Coronary artery (tissue), 2 donors: ENCODE measurements at places on chromosomes 3 and 15.

DNA sequence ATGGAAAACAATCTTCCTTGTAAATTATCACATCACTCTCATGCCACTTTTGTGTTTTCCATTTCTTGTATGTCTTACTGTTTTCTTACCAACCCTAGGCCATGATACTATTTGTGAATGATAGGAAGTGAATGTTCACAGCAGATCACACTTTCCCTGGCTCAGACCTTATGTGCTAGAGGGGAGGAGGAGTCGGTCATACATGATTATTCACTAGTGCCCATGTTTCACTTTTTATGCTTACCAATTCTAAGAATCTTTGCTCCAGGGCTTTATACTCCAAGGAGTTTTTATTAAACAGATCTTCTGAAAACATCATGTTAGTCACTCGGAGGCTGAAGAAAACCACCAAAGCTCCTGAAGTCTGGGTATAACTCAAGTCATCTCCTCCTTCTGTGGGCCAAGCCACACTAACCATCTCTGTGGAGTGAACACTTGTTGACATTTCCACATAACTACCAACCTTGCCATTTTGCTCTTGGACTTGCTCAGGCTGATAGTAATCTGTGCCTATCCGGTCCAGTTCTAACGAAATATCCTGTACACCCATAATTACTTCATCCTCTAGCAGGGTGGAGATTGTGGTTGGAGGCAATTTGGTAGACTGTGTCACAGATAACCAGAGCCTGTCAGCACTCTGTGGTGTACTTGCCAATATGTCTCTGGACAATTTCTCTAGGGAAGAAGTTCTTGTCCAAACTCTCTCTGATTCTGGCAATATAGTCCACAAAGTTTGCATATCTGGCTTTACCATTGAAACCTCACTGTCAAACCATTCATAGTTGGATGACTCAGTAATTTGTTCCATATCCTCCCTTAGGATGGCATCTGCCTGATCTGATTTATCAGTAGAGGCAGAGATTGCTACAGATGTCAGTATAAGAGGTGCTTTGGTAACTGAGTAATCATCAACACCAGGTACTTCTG is 76.8 kb downstream of the IMPG2 start:
- DNase-seq = no peak

DNA sequence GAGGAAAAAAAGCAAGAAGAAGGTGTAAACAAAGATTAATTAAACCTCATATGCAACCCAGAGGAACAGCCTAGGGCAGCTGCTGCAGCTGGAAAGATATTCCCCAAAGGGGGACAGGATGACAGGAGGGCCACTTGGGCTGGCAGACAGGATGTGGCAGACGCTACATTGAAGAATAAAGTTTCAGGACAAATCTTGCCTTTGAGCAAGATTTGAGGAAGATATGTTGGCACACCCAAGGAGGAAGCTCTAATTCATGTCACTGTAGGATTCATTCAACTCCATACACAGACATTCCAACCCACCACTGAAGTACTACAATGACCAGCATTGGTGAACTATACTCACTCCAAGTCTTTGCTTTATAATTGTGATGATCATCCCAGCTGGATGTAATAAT is 504.0 kb downstream of the SHQ1 start:
- no peak for DNase-seq

DNA sequence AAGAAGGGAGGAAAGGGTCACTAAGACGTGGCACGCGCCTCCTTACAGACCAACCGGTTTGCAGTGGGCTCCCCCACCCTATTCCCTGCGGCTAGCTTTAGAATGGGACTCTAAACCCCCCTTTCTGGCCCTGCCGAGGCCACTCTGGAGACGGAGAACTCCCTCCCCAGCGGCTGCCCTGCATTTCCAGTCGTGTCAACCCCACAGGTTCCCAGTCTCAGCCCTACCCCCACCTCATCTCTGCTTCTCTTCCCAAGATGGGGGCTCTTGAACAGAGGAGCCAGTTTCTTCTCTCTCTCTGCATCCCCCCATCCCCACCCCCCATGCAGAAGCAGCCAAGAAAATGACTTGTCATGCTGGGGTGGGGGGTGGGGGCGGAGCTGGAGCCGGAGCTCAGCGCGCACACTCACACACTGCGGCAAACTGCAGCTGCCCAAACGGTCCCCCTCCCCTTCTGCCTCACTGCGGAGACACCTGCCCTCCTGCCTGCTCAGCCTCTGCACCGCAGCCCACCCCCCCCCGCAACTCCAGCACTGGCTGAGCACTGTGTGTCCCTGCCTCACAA is 871 bp downstream of the MAP1A start:
- peak; percentile 77 for DNase-seq

- DNase-seq = peak; percentile 67
Measured at GRCh38 chr3:127105587-127105986, 87.3 kb upstream of the PRR23E start.

DNA sequence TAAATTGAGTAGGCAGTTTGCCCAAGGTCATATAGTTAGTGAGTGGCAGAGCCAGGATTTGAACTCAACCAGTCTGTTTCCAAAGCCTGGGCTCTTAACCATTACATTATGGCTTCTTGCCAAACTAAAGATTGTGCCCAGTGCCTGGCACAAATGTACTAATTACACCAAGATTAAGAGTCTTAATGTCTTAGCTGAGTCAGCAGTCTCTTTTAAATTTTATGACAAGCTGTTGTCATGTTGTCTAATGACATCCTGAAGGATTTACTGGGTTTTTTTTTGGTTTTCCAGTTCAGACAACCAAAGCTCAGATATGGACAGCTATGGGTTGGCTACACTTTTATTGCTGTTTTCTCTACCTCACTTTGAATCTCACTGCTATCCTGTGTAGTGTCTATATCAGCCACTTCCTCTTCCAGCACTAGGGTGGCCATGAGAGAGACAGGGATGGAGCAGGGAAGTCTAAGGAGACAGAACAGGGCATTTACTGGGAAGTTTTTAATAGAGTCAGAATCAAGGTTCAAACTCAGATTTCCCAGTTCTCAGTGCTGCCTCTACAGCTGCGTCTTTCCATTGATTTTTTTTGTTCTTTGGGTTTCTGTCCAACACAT is 10.5 kb downstream of the FBXL2 start:
- no peak for DNase-seq

DNA sequence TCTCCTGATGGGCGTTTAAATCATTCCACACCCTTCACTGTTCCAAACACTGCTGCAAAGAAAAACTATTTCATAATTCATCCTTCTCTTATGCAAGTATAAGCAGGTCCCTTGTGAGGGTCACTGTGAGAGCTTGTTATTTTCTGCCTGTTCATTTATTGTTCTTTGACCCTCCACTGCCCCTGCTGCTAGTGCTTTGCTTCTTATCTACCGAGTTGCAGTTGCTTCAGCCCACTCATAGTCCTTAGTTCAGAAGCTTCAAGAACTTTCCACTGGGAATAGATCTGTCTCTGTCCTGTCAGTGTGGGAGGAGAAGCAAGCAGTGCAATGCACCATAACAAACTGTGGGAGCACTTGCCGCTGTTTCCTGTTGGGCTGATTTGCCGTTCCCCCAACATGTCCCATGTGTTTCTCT is 39.8 kb downstream of the RIOX2 start:
- DNase-seq = no peak

DNA sequence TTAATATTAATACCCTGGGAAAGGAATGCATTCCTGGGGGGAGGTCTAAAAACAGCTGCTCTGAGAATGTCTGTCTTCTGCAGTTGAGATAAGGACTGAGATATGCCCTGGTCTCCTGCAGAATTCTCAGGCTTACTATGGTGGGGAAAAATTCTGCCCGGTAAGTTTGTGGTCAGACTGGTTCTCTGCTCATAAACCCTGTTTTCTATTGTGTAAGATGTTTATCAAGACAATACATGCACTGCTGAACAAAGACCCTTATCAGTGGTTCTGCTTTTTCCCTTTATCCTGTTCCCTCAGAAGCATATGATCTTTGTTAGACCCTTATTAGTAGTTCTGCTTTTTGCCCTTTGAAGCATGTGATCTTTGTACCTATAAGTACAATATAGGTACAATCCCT is 494.6 kb downstream of the CNTN6 start:
- no peak for DNase-seq

- no peak for DNase-seq
Measured at GRCh38 chr15:52392008-52392687, 96.5 kb upstream of the MYO5C start.

GRCh38 chr3:146128939-146129338 is 32.0 kb downstream of the PLOD2 start:
- no peak for DNase-seq

GRCh38 chr15:67547064-67547463 is 4.6 kb downstream of the MAP2K5 start:
- DNase-seq = no peak

DNA sequence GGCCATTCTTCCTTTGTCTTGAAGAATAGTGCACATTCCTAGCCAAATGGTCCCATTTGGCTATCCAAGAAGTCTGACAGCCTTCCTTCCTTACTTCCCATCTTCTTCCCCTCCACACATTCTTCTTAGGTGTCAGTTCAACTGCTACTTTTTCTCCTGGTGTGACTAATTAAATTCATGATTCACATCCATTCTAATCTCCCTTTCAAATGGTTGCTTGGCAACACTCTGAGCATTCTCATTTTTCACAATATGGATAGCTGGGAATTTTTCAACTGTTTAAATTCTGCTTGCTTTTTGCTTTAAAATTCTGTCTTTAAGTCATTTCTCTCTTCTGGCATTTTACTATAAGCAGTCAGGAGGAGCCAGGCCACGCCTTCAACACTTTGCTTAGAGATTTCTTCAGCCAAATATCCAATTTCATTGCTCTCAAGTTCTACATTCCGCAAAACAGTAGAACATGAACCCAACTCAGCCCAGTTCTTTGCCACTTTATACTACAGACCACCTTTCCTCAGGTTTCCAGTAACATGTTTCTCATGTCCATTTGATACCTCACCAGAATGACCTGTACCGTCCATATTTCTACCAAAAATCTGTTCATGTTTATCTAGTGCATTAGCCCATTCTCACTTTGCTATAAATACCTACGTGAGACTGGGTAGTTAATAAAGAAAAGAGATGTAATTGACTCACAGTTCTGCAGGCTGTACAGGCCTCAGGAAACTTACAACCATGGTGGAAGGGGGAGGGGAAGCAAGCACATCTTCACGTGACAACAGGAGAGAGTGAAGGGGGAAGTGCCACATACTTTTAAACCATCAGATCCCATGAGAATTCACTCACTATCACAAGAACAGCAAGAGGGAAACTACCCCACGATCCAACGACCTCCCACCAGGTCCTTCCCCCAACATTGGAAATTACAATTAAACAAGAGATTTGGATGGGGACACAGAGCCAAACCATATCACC is 31.9 kb upstream of the MCF2L2 start:
- no peak for DNase-seq

GRCh38 chr3:48507256-48508061 is 3.5 kb upstream of the SHISA5 start:
- no peak for DNase-seq

DNA sequence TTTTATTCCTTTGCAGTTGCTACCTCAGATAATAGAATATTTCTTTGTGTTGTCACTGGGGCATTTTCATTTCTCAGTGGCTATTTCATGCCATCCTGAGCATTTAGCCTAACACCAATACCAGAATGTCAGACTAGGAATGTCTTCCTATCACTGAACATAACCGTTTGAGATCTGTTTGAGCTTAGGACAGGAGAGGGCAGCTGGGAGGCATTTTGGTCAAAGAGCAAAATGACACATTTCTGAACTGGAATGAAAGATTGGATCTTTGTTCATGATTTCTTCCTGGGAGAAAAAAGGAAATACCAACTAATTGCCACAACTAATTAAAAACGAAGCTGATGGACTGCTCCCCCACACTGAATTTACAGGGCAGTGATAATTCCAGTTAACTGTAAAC is 921.3 kb upstream of the NR2F2 start:
- DNase-seq = no peak

GRCh38 chr3:60160822-60161748 is 1090.2 kb downstream of the FHIT start:
- DNase-seq = no peak

DNA sequence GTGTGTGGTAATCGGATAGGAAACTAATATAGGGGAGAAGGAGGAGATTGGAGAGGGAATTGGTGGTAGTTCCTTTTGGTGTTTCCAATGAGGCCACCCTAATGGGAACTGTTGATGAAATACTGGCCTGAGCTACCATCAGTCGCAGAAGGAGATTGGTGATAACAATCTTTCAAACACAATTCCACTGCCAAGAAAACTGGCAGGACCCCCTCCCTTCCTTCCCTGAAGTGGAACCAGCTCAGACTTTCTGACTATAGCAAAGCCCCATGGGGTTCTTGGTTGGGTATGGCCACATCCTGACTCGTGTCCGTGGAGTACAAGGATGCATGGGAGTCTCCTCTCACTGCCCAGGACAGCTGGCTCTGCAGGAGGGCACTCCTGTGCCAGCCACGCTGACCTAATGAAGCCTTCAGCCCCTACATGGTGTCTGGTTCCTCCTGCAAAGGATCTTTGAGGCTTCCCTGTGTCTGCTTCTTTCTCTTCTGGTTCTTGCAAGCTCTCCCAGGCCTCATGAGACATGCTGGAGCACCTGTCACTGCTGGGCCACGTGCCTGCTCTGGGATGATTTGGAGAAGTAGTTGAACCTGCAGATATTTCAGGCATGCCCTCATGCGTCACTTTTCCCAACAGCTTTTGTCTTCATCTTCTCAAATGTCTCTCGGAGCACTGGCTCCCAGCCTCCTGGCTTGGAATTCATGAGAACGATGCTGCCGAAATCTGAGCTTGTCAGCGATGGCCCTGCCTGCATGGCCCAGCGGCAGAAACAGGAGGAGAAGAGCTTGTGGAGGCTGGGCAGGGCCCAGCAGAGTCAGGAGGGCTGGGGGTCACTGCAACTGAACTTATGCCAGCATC is 90.0 kb upstream of the ADPGK start:
- no peak for DNase-seq

GRCh38 chr3:183427876-183428446 is 458 bp downstream of the MCF2L2 start:
- peak; percentile 75 for DNase-seq

DNA sequence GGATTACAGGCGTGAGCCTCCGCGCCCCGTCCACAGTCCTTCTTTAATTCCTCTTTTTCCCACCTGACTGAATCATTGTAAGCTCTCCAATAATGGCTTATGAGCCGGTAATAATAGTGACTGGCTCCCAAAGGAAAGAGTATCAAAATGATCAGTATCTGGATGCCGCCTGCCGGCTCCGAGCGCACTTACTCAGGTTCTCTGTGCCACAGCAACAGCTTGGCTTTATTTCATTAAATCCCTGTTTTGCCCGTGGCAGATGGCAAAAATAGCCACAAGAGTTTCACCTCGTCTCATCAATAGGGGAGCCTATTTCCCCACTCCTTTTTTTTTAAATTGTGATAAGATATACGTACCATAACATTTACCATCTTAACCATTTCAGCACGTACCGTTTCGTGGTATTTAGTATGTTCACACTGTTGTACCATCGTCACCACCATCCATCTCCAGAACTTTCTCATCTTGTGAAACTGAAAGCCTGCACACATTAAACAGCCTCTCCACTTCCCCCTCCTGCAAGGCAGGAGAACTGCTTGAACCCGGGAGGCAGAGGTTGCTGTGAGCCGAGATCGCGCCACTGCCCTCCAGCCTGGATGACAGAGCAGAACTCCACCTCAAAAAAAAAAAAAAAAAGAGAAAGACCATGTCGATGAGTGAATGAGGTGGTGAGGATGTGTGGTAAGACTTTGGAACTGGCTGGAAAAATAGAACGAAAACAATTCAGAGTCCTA is 80.7 kb upstream of the DLG1 start:
- DNase-seq = no peak
